ENCODE measurements at places on chromosomes 6 and 20.

DNA sequence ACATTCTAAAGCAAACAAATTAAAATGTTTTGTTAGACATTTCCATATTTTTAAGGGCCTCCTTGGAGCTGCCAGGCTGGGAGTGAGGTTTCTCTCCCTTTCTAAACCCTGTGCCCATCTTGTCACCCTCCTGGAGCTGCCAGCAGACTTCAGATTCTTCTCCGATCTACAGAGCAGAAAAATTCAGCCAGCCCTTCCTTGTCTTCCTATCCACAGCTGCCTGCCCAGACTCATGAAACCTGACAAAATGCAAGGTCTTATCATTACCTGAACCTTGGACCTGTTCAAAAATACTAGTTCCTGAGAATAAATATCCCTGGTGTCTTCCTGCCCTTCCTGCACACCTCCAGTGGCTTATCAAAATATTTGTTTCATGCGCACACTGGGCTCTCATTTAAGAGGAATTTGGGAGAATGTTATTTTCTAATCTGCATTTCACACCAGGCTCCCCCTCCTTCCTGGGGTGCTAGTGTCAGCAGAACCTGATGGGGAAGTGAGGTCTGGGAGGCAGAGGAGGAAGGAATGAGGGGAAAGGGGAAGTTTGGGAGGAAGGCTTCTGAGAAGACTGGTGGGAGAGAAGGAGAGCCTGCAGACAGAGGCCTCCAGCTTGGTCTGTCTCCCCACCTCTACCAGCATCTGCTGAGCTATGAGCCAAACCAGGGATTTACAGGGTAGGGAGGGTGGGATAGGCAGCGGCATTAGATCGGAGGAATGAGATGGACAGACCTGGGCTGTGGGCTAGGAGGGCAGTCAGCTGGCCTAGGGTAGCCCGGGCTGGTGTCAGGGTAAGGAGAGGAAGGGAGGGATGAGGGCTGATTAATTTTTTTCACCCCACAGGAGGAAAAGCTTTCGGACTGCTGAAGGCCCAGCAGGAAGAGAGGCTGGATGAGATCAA lies at the start of gene AIF1:
Gene AIF1, plus strand, starts transcription at position 551 of the 895 bp plus-strand sequence. Its CDS starts 96 bp downstream, at position 647.
- DNase-seq = no peak

- no peak for DNase-seq
These were observed 32.9 kb upstream of the TCF21 start for GRCh38 chr6:133855991-133856370.

DNA sequence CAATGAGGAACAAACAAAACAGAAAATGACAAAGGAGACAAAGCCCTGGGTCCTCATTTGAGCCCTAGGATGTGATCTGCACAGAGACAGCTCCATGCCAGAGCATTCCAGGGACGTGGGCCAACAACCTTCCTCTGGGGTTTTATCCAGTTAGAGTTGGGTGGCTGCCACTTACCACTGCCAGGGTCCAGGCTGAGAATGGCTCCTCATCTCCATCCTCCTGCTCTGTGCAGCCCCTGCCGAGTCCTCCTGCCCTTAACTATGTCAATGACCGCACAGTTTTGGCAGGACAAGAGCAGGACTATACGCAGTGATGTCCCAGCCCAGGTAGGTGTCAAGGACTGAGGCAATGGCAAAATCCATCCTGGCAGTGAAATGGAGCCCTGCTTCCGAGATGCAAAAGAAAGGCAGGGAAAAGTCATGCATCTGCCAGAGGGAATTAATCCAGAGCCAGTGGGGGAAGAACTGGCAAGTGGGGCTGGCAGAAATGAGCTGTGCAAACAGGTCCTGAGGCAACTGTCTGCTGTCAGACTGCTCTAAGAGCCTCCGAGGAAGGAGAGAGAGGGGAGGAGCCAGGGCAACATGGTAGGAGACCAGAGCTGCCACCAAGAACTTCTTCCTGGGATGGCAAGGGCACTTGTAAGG lies 449.4 kb downstream of the PTPRT start:
- DNase-seq = no peak

DNA sequence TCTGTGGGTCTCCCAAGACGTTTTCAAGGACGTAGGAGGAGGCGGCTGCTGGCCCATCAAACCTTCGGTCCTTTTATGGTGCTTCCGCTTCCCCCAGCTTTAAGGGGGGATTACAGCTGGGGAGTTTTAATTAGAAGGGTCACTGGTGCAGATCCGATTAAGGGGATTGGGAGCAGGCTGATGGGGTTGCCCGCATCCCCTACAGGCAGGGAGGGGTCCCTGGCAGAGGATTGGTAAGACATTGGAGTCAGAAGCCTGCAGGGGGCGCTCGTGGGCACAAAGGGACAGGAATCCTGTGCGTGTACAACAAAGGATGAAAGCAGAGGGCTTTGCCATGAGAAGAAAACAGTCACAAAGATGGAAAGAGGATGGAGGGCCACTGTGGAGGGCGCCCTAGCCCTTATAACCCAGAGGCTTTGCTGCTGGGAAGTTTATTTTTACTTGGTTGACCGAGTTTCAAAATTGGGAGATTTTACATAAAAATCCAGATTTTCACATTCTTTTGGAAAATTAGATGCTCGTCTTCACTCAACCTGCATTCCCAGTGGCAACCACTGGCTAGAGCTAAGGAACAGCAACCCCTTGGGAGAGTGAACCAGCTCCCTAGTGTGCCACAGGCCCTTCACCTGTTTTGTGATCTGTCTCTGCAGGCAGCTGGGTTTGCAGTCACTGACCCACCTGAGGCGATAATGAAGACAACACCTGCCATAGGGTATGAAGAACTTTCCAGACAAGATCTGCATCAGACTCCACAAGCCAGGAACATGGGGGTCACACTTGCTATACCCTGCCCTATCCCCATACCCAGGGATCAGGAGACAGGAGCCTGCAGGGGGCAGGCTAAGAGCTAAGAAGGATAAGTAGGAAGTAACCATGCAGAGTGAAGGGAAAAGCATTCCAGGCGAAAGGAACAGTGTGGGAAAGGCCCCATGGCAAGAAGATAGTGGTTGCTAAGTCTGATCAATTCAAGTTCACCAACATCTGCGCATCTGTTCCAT lies 97.7 kb downstream of the KCNB1 start:
- DNase-seq = peak; percentile 64

- no peak for DNase-seq
These were observed 43.0 kb downstream of the CBFA2T2 start for GRCh38 chr20:33532753-33533459.

DNA sequence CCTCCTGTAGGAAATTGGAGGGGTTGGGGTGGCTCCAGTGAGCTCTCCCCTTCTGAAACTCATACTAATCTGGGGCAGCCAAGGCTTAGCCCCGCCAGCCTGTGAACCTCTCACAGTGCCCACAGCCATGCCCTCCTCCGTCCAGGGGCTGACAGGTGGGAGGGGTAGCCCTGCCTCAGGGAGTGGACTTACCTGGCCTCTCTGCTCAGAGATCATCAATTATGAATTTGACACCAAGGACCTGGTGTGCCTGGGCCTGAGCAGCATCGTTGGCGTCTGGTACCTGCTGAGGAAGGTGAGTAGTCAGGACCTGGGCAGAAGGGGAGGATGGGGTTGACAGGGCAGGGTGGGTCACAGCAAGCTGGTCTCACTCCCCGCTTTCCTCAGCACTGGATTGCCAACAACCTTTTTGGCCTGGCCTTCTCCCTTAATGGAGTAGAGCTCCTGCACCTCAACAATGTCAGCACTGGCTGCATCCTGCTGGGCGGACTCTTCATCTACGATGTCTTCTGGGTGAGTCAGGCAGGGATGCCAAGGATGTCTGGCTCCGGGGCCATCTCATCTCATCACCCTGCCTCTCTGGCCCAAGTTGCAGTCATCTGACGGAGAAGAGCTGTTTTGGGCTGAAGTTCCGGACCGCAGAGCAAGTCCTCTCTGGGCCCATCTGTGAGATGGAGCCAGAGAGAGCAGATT lies 34.7 kb downstream of the HM13 start:
- no peak for DNase-seq

DNA sequence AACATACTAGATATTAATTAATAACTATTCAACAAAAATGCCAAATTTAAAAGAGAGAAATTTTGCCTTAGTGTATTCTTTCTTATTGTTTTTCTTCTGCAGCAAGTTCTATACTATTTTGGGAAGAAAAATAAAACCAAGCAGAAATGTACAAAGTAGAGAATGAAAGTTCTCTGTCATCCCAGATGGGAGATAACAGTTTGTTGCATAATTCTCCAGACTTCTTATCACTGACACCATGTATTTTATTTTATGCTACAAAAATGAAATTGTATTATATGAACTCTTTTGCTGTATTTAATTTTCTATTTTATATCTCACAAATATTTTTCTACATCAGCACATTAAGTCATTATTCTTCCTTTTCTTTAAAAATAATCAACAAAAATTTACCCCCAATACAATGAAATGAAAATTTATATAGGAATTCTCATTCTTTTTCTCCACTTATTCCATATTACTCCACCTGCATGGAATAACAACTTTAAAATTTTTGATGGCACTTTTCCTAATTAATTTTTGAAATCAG lies 18.2 kb downstream of the TMEM244 start:
- no peak for DNase-seq

DNA sequence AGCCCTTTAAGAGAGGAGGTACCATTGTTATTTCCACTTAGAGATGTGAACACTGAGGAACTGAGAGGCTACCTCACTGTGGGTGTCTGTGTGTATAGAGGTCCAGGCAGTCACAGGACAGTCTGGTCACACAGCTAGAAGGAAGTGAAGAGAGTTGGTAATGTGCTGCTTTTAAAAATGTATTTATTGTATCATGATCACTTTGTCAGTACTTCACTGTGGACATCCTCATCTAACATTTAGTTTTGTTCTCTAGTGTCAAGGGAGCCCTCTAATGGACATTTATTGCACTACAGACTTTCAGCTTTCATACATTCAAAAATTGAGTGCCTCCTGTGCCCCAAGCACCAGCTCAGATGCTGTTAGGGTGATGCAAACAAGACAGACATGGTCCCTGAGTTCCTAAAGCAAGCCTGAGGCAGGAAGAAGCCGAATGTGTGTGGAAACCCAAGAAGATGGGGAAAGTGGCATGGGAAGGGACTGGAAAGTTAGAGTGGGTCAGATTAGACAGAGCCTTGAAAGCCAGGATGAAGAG lies 123.0 kb downstream of the SLC16A10 start:
- DNase-seq = peak; percentile 16

DNA sequence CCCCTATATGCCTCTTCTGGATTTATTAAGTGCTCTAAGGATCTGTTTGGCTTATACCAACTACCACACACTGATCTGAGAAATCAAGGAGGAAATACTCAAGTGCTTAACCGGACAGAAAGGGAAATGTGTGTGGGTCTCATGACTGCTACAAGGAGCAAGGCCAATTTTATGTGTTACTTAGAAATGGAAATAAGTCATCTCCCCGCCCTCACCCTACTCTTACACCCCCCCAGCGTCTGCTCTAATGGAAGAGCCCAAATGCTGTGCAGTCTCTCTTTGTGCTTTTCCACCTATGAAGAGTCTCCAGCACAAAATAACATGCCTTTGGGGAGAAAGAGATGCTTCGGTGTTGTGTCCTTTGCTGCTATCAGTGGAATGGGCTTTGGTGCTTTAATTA lies 428.8 kb upstream of the ARID1B start:
- no peak for DNase-seq

GRCh38 chr20:17858450-17859001 lies 110.1 kb downstream of the SNX5 start:
- DNase-seq = no peak

DNA sequence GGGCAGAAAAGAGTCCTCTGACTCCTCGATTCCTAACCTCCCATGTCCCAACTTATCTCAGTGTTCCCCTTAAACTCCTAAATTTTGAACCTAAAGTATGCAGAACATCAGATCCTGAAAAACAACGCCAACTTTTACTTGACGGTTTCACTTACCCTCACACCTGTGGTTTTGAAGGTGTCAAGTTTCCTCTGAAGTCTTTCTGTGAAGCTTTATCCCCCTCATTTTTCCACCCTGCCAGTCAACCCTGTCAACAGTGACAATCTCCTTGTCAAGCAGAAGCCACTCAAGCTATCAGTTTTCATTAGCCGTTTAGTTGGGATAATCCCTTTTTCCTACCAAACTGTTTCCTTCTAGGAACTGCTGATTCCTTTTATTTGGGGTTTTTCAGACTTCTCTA lies 245.4 kb upstream of the PREP start:
- DNase-seq = peak; percentile 36

DNA sequence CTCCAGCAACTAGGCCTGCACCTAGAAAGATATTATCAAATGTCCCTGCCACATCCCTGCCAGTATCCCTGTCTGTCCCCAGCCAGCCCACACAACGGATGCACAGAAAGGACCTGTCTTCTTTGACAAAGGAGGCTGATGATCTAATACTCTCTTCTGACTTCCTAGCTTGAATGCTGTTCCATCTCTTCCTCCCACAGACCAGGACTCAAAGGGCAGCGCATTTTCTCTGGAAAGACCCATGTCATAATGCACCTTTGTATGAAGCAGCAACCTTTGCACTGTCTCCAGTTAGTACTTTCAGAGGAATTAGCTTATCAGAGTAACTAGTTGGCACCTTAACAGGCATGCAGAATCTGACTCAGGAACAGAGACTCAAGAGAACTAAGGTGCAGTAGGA lies 53.3 kb upstream of the TAF8 start:
- DNase-seq = no peak

GRCh38 chr6:117440706-117441525 lies 15.2 kb upstream of the ROS1 start:
- DNase-seq = no peak

DNA sequence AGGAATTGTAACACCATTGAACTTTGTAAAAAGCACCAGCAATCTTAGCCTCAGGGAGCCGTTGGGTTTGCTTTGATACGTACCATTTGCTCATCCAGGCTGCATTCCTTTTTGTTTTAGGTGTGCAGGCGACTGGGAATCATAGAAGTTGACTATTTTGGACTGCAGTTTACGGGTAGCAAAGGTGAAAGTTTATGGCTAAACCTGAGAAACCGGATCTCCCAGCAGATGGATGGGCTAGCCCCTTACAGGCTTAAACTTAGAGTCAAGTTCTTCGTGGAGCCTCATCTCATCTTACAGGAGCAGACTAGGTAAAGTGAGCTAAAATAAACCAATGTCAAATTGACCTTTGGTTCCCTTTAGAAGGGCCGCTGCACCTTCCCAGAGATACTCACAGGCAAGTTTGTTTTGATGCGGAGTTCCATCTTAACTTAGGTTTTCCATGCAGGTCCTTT lies 1.6 kb downstream of the MYLIP start:
- DNase-seq = no peak

GRCh38 chr6:109715616-109716015 lies 24.5 kb downstream of the FIG4 start:
- DNase-seq = no peak

GRCh38 chr20:11676630-11677287 lies 240.9 kb upstream of the BTBD3 start:
- no peak for DNase-seq

DNA sequence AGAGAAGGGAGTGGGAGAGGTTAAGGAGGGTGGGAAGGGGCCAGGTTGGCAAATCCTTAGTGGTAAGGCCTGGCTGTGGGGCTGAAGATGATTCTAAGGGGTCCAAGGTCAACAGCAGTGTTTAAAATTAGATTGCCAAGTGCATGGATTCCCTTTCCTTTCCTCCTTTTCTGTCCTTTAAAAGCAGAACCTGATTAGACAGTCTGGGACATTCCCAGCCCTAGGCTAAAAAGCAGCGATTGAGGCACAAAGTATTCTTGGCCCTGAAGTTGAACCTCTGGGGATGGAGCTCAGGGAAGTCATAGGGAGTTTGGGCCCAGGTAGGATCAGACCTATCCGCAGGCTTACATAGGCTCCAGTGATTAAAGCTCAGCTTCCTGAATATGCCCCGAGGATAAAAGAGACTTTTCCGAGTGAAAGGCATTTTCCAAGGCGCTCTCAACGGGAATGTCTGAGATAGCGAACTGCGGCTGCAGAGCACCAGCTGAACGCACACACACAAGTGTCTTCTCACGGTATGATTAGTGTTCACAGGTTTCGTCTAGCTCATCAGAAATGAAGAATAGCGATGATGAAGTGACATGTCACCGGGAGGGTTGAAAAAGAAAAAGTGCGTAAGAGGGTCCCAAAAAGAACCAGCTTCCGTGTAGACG lies 787 bp upstream of the CARMIL1 start:
- no peak for DNase-seq
